ENCODE measurements at places on chromosomes 11 and 22.

DNA sequence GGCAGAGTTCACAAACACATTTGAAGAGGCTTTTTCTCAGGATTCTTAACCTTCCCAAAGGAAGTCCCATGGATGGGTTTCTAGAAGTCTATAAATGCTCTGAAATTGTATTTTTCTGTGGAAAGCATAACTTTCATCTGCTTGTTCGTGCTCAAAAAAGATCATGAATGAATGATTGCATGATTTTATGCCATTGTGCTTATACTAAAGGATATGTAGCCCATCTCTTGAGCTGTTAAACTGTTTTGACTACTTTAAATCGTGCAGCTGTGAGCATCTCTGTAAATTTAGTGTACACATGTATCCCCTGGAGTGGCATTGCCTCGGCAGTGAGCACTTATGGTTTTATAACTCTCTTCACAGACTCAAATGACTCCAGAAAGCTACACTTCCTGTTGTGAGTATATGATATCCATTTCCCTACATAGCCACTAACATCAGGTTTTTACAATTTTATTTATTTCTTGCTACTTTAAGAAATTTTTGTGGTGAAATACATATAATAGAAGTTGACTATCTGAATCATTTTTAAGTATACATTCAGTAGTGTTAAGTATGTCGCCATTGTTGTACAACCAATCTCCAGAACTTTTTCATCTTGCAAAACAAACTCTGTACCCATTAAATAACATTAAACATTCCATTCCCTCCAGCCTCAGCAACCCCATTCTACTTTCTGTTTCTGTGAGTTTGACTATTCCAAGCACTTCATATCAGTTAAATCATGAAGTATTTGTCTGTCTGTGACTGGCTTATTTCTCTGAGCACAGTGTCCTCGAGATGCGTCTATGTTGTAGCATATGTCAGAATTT, 8.0 kb downstream of the NEAT1 start:
- peak; percentile 75 for DNase-seq

DNA sequence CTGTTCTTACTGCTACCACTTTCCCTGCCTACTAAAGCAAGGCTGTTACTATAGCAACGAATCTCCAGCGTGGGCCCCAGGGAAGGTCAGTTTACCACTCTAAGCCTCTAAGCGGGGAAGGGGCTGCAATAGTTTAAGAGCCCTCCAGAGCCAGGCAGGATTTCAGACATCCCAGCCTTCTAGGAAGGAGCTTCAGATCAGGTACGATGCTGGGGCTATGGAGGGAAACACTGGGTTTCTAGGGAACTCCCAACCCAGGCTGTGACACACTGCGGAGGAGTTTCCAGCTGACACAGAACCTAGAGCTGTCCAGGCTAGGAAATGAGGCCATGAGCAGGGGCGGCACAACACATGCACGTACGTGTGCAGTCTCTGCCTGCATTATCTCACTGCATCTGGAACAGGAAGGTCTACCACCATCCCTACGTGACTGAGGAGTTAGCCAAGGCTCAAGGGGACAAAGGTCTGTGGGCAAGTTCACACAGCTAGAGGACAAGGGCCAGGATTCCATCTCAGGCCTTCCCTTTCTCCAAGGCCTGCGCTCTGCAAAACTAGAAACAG, 20.4 kb downstream of the HPS4 start:
- no peak for DNase-seq

GRCh38 chr11:116596346-116597260, 176.2 kb downstream of the BUD13 start:
- no peak for DNase-seq

GRCh38 chr11:16806791-16807190, 68.3 kb downstream of the C11orf58 start:
- peak; percentile 21 for DNase-seq

GRCh38 chr11:5546457-5546856, 1.9 kb downstream of the OR52H1 start:
- DNase-seq = no peak

GRCh38 chr11:114207096-114207495, 89.1 kb upstream of the NNMT start:
- DNase-seq = no peak

GRCh38 chr11:68189888-68190287, 23.2 kb downstream of the KMT5B start:
- DNase-seq = no peak

- DNase-seq = peak; percentile 55
Observed at GRCh38 chr11:12100841-12101242, 9.5 kb upstream of the MICAL2 start.

DNA sequence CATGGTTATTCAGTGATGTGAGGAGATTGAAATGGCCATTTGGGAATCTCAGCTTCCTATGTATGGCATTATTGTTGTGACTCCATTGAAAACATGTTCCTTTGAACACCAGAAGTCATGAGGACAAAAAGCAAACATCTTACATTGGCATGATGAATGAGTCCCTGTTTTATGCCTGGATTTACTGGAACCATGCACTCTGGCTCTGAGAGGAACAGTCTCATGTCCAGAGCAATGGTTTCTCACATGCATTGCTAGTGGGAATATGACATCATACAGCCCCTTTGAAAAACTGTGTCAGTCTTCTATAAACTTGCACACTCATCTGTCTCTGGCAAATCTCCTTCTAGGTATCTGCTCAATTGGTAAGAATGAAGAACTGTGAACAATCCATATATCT, 3.4 kb upstream of the KDM4F start:
- no peak for DNase-seq

- DNase-seq = peak; percentile 30
Observed at GRCh38 chr11:10856689-10857458, 979 bp downstream of the ZBED5 start.

- no peak for DNase-seq
Observed at GRCh38 chr11:132921597-132921996, 610.7 kb downstream of the OPCML start.

DNA sequence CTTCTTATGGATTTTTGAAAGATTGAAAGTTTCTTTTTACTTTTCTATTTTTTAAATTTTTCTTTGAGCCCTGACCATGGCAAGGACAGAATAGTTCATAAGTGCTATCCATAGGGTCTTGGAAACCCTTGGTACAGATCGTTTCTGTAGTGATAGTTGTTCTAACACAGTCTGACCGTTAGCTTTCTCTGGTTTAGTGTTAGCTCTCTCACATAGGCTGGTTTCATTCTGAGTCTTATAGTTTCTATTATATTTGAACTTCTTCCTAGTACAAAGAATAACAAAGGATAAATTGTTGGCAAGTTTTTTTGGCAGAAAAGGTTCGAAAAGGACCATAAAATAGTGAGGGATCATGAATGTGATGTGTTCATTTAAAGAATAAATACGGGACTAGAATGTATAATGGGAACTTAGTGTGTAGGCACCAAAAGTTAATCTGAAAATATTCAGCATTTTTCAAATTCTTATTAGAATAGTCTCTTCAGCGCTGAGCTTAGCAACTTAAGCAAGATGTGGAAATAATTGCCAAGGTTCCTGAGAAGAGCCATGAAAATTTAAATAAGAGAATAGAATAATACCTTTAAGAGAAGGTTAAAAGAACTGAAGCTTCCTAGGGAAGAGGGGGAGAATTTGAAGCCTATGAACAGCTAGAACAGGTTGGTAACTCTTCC, 24.1 kb downstream of the FDX1 start:
- DNase-seq = no peak

- DNase-seq = no peak
Observed at GRCh38 chr11:13029872-13030271, 20.8 kb downstream of the RASSF10 start.

GRCh38 chr11:47278058-47278457, 8.1 kb downstream of the MADD start:
- no peak for DNase-seq

GRCh38 chr11:114291842-114292680, 4.1 kb upstream of the NNMT start:
- peak; percentile 94 for DNase-seq

- no peak for DNase-seq
Observed at GRCh38 chr11:14669958-14670357, 26.4 kb downstream of the PDE3B start.

DNA sequence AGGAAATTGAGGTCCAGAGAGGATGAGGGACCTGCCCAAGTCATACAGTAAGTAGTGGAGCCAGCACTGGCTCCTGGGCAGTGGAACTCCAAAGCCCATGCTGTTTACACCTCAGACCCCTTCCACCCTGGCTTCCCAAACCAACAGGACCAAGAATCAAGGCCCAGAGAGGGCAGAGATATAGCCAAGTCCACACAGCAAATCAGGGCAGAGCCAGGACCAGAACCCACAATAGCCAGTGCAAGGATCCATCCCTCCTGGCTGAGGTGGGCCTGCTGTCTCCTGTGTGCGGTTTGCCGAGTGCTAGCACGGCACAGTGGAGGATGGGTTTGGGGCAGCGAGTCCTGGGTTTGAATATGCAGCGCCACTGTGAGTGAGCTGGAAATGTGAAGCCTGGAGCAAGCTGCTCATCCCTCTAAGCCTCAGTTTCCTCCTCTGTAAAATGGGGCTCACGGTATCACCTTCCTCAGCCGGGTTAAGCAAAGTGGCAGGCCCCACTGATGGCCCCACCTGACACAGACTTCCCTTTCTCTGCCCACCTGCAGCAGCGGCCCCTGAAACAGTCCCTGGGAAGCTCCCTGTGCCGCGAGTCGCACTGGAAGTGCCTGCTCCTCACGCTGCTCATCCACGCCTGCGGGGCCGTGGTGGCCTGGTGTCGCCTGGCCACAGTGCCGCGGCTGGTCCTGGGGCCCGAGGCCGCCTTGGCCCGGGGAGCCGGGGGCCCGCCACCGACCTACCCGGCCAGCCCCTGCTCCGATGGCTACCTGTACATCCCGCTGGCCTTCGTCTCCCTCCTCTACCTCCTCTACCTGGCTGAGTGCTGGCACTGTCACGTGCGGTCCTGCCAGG, 2.3 kb downstream of the TMEM151A start:
- no peak for DNase-seq
